Neuronal stem cell (in vitro differentiated cells): ENCODE measurements at places on chromosomes 16 and 17.

DNA sequence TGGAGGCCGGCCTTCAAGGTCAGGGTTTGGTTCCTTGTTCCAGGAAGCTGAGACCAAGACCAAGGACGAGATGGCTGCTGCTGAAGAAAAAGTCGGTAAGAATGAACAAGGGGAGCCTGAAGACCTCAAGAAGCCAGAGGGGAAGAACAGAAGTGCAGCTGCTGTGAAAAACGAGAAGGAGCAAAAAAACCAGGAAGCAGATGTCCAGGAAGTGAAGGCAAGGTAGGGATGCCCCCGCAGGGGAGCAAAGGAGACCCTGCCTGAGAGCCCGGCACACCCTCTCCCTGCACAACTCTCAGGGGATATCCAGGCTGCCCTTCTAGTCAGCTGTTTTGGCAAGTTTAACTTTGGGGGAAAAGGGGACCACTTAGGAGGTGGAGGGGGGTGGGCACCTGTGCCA, 29.0 kb downstream of the RNF213 start:
- no peak for DNase-seq

GRCh38 chr16:24537474-24538337, 1.7 kb upstream of the RBBP6 start:
- no peak for DNase-seq

DNA sequence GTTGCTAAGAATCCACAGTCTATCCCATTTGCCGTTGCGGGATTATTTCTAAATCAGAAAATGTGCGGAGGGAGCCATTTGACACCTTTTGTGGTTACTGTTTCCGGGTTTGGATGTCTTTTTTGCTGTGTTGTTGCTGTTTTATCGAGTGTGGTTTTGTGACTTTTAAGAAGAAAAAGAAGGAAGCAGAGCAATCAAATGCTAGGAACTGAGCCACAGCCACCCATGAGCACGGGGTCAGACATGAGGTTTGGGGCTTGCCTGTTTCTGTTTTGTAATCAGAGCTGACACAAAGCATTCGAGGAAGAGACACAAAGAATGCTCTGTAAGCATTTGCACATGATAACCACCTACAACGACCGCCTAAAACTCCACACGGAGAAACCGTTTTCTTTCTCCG, 53.1 kb upstream of the CHMP6 start:
- no peak for DNase-seq

- no peak for DNase-seq
Measured at GRCh38 chr17:63974594-63975192, 2.0 kb upstream of the SCN4A start.

DNA sequence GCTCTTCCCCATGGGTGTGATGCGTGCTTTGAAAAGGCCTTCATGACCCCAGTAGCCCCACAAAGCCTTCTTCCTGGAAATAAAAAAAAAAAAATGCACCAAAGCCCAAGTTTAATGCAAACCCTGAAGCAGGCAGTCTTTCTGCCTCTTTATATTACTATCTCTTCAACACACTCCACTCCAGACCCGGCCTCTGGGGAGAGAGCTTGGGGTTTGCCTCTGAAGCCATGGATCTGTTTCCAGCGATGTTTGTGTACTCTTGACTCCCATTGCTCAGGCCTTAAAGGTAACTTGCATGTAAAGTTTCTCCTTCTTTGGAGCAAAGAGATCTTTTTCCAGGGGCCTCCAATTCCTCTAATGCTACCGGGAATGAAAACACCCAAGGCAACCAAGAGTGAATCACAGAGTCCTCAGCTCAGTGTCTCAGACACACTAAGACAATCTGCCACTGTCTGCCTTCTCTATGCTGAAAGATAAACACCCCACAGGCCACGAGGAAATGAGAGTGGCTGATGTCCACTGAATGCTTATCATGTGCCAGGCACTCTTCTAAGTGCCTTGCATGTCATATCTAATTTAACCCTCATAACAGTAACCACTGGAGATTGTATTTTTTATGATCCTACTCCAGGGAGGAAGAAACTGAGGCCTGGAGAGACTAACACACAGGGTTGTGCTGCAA, 56.4 kb upstream of the AKTIP start:
- no peak for DNase-seq

DNA sequence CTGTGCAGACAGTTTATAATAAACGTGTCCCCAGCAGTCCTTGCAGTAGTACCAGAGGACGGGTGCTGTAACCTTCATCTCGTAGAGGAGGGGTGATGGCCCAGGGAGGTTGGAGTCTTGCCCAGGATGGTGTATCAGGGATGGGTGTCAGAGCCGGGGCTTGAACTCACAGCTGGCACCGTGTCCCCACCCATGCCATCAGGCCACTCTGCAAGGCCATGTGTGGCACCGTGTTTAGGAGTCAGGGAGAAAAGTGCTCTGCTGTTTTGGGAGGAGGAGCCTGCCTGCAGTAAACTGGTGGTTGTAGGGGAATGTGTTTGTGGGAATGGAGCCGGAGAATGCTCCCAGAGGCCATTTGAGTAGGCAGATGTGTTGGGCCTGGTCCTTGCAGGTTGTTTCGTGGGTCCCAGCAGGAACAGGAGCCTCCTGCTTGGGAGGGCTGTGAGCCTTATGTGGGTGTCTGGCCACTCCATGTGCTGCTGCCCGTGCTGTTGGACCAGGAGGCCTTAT, 1.7 kb downstream of the ADORA2B start:
- no peak for DNase-seq

- DNase-seq = no peak
Measured at GRCh38 chr16:26133416-26134093, 441.8 kb downstream of the HS3ST4 start.

- DNase-seq = no peak
Measured at GRCh38 chr16:75238132-75238852, 13.1 kb downstream of the BCAR1 start.

DNA sequence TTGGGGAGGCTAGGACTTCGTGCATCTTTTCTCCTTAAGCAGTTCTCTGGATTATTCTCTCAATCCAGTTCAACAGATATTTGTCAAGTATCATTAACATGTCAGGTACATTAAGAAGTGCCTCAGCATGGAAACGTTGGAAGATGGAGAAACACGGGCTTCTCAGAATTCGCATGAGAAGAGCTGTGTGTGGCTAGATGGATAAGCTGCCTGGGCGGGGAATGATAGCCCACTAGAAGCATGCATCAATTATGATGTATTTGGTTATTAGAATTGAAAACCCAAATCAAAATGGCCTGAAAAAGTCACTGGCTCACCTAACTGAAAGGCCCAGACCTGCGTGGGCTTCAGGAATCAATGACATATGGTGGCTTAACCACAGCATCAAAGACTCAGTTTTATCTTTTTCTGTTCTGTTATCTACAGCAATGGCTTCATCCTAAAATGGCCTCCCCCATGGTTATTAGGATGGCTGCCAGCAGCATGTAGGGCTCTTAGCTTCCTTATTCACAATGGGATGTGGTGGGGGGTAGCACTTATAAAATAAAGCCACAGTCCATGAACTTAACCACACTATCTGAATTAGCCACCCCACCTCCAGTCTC, 43.9 kb downstream of the MMD start:
- no peak for DNase-seq

DNA sequence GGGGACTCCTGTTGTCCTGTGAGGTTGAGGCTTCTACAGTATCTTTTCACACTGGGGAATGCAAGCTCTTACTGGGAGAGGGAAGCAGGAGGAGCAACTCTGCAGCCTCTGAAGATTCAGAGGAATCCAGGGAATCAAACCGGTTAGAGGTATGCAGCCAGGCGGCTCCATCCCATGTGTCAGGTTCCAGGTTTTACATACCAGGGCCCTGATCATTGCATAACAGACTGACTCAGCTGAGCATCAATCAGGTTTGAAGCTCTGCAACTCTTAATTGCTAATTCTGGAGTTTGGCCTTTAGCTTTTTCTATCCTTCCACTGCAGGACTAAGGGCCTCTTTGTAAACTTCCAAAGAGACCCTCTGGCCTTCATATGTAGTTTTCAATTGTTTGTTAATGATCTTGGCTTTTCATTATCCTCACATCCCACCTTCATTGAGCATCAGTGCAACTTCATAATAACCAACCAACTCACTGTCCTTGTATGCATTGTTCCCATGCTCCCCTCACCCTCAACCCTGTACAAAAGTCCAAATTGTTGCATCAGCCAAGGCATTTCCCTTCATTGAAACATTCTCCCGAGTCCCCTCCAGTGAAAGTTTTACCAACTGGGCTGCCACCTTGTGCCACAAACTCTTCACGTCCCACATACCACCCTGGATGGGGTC, 59.7 kb upstream of the DHX40 start:
- no peak for DNase-seq

DNA sequence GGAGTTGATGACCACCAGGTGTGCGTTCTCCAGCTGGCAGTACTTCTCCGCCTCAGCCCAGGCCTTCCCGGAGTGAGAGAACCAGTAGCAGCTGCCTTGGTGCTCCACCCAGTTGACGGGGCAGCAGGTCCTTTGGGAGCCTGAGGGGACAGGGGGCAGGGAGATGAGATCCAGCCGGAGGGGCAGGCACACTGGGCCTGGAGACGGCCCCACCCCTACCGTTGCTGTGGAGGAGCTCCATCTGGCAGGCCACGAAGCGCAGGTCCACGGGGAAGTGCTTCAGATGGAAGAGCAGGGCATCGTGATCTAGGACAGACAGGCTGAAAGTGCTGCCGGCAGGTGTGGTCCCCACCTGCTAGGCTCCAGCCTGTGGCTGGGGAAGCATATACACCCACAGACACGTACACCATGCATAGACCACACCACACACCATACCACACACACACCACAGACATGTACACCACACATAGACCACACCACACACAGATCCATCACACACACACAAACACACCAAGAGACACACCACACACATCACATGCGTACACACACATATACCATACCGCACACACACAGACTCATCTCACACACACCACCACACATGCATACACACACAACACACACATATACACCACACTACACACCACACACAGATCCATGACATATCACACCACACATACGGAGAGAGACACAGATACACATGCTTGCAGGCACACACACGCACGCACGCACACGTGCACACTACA, 7.4 kb downstream of the ASGR2 start:
- no peak for DNase-seq

DNA sequence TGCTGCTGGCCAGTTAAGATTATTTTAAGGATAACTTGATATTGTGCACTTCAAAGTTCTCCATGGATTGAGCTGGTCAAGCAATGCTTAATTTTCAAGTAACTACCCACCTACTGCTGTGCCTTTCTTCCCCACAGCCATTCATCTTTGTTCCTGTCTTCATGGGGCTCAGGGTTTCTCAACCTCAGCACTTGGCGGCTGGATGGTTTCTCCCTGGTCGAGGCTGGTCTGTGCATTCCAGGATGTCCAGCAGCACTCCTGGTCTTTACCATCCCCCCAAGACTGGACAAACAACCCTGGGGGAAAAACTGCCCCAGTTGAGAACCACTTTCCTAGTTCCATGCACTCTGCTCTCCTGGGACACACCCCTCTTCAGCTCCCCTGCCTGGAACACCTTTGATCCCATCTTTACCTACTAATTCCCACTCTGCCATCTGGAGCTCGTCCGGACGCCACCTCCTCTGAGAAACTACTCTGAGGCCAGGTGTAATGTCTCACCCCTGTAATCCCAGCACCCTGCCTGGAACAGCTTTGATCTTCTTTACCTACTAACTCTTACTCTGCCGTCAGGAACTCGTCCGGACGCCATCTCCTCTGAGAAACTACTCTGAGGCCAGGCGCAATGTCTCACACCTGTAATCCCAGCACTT, 81.5 kb downstream of the NXN start:
- no peak for DNase-seq

DNA sequence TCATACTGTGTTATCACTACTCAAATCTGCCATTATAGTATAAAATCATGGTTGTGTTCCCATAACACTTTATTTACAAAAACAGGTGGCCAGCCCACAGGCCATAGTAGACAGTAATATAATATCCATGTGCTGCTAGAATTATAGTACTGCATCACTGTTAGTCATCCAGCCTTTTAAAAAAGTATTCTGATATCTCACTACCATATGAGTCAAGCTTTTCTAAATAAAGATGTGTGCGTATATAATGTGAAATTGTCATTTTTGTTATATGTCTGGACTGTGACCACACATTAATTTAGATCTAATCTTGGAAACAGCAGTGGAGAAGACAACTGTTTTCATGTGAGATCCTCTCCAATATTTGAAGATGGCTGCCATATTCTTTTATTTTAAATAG, 1049.1 kb upstream of the GOT2 start:
- DNase-seq = no peak

- no peak for DNase-seq
Measured at GRCh38 chr16:10966129-10966528, 21.8 kb downstream of the CLEC16A start.

GRCh38 chr17:42283241-42284023, 4.9 kb upstream of the STAT5A start:
- DNase-seq = no peak

DNA sequence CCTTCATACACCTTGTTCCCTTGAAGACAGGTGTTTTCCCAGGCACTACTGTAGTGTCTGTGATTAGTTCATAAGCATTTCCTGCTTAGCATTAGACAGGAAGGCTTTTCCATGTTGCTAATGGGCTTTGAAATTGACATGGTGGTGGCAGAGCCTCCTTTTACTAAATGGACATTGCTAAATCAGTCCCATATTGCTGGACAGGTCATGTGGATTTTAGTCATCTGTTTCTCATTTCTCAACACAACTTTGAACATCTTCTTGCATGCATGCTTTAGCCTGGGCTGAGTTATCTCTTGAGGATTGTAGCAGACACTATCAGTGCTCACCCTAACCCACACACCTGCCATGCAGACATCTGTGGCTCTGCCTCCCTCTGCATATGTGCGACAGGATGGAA, 13.7 kb upstream of the BCO1 start:
- DNase-seq = no peak

- DNase-seq = no peak
Measured at GRCh38 chr17:67648032-67648905, 69.5 kb upstream of the NOL11 start.

- DNase-seq = no peak
Measured at GRCh38 chr17:40122999-40123810, 1.4 kb downstream of the MSL1 start.

DNA sequence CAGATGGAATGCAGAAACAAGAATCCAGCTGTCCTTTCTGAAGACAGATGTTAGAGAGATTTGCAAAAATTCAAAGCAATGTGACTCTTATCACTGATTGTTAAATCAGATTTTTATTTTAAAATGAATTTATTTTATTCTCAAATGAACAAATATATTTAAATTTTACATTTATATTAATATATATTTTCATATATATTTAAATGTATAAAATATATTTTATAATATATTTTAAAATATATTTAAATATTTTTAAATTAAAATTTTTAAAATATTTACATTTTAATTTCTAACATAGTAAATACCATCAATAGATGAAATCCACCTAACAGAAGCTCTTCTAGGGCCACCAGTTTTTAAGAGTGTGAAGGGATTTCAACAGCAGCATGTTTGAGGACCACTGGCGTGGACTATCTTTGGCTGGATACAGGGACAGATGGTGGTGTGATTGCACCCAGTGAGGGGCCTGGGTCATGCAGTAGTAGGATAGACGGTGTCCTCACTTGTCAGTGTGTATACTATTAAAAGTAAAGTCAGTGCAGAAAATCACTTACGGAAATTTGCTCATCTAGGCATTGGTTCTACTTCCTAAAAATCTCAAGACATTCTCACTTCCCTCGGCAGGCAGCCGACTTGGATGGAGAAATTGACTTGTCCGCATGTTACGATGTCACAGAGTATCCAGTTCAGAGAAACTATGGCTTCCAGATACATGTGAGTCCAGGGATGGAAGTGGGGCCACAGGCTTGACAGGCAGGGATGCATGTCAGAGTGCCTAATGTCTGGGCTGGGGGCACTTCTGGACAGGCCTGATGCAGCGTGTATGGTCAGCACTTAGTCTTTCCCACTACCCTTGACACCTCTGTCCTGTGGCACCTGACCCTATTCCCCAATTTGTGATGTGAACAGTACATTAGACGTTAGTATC, 56.3 kb downstream of the PLD6 start:
- DNase-seq = no peak
